Islet precursor cell (in vitro differentiated cells): ENCODE measurements at places on chromosomes 5 and 9.

DNA sequence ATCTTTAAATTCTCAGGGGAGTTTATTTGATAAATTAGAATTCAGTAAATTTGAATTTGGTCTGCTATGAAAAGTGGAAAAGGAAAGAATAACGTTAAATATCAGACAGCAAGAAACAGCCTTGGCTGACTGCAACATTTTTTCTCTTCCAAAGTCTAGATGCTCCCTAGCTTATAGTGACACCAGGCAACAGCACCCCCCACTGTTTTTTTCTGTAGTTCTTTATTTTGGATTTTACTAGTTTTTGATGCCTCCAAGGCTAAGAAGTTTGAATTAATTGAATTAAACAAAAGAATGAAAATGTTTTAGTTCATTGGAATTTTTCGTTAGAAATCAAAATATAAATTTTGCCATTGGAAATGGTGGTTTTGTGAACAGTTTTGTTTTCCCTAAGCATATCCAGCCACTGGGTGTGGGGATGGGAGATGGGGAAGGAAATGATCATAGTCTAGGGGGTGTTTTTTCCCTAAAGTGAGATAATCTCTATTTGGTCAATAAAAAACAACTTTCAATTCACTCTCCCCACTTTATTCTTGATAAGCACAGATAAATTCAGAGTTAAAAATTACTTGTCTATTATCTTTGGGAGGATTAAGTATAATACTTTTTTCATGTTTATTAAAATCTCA, 199.3 kb upstream of the CD180 start:
- no peak for DNase-seq

- no peak for DNase-seq
Measured at GRCh38 chr5:128629157-128629556, 91.1 kb upstream of the FBN2 start.

DNA sequence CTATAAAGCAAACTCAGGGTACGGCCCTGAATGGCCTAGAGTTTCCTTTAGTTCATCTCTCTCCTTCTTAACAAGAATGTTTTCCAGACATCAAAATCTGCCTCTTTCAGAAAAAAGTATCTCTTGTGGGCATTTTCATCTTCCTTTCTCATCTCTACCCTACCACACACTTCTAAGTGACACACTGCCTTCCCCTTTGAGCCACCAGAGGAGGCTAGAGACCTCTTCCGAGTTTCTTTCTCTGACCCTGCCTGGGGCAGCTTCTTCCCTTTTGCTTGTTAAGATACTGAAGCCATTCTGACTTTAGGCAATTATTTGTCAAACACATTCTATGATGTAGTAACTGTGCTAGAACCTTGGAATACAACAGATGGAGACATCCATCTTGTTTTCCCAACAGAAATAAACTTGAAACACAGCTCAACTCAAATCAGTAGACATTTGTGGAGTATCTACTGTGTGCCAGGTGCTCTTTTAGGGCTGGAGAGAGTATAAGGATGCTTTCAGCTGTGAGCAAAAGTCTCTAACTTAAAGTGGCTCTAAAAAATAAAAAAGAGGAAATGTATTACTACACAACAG, 8.6 kb upstream of the SV2C start:
- peak; percentile 65 for DNase-seq

- DNase-seq = no peak
Measured at GRCh38 chr9:14320271-14321181, 6.6 kb upstream of the NFIB start.

DNA sequence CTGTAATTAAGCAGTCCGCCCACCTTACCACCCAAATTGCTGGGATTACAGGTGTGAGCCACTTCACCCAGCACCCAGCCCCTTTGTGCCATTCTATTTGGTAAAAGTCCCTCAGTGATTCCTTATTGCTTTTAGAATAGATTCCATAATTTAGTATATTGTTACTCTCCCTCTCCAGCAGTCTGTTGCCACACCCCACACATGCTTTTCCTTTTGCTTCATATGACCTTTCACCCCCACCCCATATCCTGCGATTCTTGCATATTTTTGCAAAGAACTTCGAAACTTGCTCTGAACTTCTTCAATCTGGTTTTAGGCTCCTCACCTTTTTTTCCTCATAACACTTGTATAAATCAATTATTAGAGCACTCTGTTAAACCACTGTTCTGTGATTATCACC, 100.2 kb downstream of the MTREX start:
- DNase-seq = no peak

DNA sequence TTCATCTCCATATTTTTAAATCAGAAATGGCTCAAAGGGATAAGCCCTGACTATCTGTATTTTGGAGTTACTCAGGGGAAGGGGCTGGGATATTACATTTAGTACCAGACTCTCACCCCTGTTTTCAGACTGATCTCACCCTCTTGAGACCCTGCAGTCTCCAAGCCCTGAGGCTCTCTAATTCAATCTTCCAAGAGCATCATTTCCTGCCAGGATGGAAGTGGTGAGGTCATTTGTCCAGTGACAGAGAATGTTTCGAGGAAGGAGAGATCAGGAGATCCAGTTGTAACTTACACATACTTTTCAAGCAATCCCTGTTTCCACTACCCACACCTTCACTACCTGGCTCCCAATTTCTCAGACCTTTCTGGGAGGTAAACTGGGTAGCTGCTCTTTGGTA, 295.5 kb upstream of the EFNA5 start:
- peak; percentile 60 for DNase-seq

DNA sequence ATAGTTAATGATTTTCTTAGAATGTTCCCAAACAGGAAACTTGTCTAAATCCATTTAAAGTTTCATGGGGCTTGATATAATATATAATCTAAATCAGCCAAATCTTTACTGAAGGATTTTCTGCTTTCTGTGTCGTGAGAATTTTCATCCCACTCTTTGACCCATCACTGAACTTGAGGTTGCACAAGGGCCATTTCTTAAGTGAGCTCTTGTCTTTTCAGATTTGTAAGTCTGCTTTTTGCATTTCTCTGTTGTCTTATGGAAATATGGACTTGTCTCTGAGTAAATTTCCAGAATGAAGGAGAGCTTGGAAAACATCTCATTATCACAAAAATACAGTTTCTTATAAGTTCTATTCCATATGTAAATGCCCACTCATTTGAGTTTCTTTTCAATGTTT, 149.2 kb upstream of the ARRDC3 start:
- DNase-seq = no peak

DNA sequence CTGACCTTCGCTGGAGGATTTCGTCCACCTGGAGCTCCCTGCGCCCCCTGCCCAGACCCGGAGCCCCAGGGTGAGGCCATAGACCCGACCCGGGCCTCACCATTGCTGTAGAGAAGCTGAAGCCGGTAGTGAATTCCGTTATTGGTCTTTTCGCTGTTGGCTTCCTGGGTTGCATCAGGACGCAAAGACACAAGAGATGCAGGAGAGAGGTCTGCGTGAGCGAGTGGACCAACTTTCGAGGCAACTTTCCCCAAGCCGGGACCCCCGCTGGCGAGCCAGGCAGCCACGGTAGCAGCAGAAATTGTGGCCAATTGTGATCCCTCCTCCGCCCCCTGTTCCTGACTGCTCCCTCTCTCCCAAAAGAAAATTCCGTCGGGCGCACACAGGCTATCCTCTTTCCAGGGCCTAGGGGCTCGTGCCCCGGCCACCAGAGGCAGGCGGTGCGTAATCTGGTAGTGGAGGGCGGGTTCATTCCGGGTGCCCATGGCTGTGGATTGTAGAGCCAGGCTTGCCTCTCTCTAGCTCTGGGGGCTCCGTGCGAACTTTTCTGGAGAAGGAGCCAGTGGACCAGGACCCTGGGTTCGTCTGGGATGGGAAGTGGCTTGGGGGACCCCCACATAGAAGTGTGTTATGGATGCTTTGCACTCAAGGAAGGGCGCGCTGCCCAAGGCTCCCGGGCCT, 3.3 kb downstream of the EBF1 start:
- no peak for DNase-seq

DNA sequence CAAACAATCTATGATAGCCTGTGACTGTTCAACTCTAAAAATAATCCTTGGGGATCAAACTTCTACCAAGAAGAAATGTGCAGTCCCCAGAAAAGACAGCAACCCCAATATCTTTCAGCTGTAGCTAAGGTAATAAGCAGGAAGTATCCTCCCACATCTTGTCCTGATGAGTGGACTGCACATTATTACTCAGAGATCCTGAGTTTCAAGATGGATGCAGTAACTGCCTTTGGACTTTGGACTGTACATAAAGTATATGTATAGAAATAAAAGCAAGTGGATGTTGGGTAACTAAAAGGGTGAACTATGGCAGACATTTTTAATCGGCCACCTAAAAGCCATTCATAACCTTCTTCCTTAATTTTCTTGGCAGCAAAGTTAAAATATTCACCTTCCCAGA, 45.1 kb downstream of the SMIM23 start:
- DNase-seq = no peak

GRCh38 chr9:109953813-109954497, 174.0 kb downstream of the PALM2AKAP2 start:
- DNase-seq = no peak

- DNase-seq = no peak
Measured at GRCh38 chr5:157160001-157160400, 6.1 kb downstream of the GARIN3 start.

DNA sequence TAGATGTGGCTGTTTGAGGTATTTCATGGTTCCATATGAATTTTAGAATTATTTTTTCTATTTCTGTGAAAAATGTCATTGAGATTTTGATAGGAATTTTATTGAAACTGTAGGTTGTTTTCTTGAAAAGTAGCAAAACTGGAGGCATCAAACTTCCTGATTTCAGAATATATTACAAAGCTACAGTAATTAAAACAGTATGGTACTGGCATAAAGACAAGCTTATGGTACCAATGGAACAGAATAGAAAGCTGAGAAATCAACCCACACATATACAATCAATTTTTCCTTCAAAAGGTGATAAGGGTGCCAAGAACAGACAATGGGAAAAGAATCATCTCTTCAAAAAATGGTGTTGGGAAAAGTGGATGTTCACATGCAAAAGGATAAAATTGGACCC, 197.7 kb upstream of the DAP start:
- no peak for DNase-seq

DNA sequence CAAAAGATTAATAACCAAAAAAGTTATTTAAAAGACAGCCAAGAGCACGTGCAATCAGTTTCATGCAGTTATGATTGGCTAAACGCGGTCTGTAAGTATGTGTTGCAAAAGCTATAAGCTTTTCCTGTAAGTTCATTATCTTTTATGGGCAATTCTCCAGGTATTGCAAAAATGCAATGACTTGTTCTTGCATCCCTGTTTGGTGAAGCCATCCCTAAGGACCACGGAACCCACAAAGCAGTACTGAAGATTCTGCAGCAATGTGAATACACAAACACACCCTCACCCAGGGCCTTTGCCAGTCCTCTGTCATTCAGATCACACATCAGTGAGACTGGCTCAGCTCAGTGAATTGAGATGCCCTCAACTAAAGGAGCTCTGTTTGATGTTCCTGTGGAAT, 11.4 kb downstream of the GCNT4 start:
- no peak for DNase-seq

DNA sequence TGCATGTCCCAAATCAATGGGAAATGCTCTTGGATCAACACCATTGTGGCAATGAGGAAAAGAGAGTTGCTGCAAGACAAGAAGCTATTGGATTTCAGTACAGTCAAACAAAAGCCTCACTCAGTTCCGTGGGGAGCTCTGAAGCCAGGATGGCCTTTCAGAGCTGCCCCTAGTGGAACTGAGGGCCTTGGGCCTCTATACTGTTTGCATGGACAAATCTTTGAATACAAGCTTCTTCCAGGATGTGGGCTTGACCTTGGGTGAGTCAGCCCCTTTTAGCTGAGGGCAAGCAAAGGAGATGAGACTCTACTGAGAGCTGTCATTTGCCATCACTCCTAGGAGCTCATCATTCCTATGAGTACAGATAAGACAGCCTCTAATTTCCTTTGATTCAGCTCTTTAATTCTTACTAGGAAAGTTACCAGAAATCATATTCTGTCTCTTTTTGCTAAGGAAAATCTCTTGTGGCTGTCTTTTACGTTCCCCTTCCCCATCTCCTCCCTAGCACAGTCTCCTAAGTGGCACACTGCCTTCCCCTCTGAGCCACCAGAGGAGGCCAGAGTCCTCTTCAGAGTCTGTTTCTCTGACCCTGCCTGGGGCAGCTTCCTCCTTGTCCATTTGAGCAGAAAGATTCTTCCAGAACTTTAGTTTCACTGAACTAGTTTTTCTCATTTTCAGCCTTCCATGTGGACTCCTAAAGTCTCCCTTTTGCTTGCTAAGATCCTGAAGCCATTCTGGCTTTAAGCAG, 168.8 kb upstream of the POC5 start:
- DNase-seq = peak; percentile 71
